ENCODE measurements at places on chromosomes 2 and 18. TPM values are rescaled to one million over a fixed set of nuclear protein-coding genes. Genes with fewer than 3 reads are reported as not detected.

IL18R1 gene
- 0.75 TPM for total RNA-seq

TRABD2A gene
- total RNA-seq: 0.66 TPM

LIPG gene
- total RNA-seq: 0.40 TPM

KLHL14 gene
- not detected for total RNA-seq

FTCDNL1 gene
- 0.53 TPM for total RNA-seq

MAB21L4 gene
- total RNA-seq: not detected

MC4R gene
- total RNA-seq: not detected

CRACDL gene
- total RNA-seq: 0.13 TPM

MERTK gene
- 4.9 TPM for total RNA-seq

PROKR1 gene
- total RNA-seq: under 0.01 TPM

SLC9A4 gene
- under 0.01 TPM for total RNA-seq

AQP4 gene
- total RNA-seq: not detected

EGR4 gene
- total RNA-seq: not detected

KCNE4 gene
- total RNA-seq: 10.8 TPM

DLGAP1 gene
- 2.4 TPM for total RNA-seq

SGPP2 gene
- total RNA-seq: not detected

IL1A gene
- total RNA-seq: 0.13 TPM

ITGA6 gene
- total RNA-seq: 5.7 TPM

BARD1 gene
- 34.0 TPM for total RNA-seq

PSME4 gene
- total RNA-seq: 26.4 TPM

GKN1 gene
- not detected for total RNA-seq

FAP gene
- total RNA-seq: 91.9 TPM

TGFA gene
- total RNA-seq: 0.06 TPM

LOXHD1 gene
- total RNA-seq: not detected

RAB17 gene
- total RNA-seq: 0.26 TPM

CPLX4 gene
- not detected for total RNA-seq

LINC00305 gene
- not detected for total RNA-seq

IL1R1 gene
- total RNA-seq: 49.0 TPM

BOLL gene
- total RNA-seq: not detected

ZNF236 gene
- total RNA-seq: 6.1 TPM

CXCR4 gene
- 16.1 TPM for total RNA-seq

C2orf66 gene
- total RNA-seq: 0.19 TPM

SPTBN1 gene
- 796 TPM for total RNA-seq

RAB27B gene
- 5.0 TPM for total RNA-seq

PLCD4 gene
- 4.0 TPM for total RNA-seq

LIMS3 gene
- 7.9 TPM for total RNA-seq

Measured in aortic smooth muscle cell (primary cell).